NCI-H774 (cell line): ENCODE measurements at places on chromosomes 3 and 15.
A peak's percentile ranks its signal among the peaks of the same experiment; 100 is the strongest.

- DNase-seq = no peak
Measured at GRCh38 chr3:66400411-66401156, 100.2 kb downstream of the LRIG1 start.

DNA sequence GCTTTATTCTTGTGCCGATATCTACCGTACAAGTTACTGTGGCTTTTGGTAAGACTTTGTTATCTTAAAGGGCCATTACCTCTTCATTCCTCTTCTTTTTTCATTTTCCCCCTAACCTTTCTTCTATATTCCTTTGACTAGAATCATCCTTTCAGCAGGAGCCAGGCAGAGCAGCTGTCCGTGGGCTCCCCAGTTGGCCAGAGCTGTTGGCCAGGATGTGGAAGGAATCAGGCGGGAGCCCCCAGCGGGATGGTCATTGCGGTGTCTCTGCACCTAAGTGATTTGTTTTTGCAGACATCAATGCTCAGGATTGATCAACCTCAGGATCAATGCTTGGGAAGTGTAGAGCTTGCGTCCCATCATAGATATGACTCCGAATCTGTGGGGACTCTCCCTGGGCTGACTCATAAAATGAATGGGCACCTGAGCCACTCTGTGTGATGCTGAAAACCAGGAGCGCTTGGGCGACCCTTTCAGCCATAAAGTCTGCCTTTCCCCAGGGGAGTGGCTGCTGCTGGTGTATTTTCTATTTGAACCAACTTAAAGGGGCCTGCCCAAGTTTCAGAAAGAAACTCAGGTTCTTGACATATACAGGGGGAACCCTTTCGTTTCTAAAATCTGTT, 21.7 kb downstream of the APBA2 start:
- no peak for DNase-seq

GRCh38 chr15:36403351-36403750, 176.1 kb upstream of the CDIN1 start:
- DNase-seq = no peak

DNA sequence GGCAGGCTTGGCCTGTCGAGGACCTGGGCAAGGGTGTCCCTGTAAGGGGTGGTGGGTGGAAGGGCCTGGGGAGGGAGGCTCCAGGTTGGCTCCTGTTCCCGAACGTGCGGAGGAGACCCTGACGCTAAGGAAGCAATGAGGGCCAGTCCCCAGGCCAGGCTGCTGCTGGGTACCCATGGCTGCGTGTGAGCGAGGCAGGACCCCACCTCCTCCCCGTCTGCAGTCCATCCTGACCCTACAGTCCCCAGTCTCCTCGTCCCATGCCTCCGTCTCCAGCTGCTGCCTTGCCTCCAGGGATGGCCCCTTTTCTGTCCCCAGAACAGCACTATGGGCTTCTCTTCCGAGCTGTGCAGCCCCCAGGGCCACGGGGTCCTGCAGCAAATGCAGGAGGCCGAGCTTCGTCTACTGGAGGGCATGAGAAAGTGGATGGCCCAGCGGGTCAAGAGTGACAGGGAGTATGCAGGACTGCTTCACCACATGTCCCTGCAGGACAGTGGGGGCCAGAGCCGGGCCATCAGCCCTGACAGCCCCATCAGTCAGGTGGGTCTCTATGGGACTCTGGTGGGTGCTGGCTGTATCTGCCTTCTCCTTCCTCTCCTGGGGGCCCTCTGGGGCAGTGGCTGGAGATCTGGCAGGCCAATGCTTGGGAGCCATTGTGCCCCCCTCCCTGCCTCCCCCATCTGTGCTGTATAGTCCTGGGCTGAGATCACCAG, 571 bp downstream of the FES start:
- no peak for DNase-seq

DNA sequence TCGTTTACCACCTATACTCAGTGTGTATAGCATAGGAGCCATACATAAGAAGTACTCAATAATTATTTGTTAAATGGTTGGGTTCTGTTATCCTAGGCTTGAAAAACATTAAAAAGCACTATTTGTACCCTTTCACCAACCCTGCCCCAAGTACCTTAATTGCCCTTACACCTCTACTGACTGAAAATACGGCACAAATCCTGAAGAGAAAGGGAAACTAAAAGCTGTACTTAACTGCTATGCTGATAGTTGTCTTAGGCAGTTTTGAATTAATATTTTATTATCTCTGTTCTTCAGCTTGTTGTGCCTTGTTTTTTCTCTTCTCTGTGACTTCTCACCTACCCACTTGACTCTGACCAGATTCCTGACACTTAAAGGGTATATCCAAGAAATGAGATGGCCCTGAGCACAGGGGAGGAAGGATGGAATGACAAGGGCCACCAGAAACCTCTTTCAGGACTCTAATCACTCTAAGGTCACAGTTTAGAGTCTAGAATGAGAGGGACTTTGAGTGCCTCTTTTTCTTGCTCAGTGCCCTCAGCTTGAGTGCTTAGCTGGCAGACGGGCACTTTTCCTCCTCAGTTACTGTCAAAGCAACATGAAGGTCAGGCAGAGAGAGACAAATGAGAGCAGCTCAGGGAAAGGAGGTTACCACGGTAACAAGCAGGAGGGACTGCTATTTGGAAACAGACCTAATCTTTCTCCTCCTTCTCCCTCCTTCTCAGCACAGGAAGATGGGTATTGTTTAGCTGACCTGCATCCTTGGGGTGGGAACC, 136.5 kb downstream of the ZNF609 start:
- DNase-seq = peak; percentile 17

- DNase-seq = no peak
Measured at GRCh38 chr3:177446165-177446601, 248.9 kb upstream of the TBL1XR1 start.

DNA sequence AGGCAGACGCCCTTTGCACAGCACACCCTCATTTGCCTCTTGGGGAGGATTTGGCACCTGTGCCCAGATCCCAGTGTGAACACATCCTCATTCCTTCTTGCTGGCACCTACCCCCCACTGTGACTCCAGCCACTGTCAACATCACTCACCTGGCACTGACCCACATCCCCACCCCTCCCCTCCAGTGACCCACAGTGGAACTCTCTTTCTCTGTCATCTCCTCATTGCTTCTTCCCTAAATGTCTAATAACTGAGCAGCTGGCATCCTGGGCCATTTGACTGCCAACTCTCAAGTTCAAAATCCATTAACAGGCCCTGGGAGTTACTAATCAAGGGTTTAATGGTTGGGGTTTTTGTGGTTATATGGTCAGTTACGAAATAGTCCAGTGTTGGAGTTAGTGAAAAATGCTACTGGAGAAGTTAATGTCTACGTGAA, 14.4 kb downstream of the SNAPC5 start:
- no peak for DNase-seq

DNA sequence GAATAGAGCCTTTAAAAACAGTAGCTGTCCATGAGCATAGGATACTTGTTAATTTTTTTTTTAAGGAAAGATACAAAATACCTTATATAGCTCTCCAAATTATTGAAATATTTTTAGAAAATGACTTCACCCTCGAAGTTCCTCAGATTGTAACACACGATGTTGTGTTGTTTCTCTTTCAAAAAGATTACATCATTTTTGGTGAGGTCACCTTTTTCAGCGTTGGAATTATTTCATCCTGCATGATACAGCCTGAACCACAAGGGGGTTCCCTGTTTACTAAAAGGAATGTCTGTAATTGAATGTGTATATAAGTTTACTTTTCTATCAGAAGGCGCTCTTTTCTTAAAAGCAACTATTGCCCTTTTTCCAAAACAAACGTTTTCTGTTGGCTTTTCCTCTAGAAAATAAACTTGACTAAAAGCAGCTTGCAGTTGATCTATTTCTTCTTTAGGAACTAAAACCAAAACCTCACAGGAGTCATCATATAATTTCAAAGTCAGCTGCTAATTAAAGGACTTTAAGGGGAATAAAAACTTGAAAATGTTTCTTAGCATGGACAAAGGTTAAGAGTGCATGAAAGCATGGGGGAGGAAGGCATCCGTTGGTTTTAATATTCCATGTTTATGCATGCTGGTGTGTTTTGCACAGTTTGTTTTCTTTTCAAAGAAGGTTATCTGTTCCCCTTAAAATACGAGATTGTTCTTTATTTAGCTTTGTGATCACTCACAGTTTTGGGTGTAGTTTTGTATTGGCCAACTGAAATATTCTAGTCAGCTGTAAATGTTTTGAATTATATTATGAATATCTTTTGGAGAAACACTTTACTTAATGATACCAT, 29.4 kb downstream of the LYSMD4 start:
- peak; percentile 45 for DNase-seq

- no peak for DNase-seq
Measured at GRCh38 chr3:171133796-171134569, 107.5 kb upstream of the SLC2A2 start.

DNA sequence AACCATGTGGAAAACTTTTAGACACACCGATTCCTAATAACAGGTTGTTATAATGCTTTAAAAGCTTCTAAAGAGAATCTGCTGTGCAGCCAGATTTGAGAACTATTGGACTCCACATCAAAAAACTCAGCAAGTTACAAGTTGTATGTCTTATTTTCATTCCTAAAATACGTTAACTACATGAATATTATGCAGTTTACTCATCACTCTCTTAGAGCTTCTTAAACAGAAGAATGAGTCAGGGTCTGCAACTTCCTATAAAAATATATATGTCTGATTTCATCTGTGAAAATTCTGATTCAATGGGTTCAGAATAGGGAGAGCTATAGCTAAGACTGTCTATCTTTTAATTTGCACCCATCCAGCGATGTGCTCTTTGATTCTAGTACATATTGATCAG, 244.2 kb upstream of the EPHA3 start:
- DNase-seq = no peak

GRCh38 chr3:44342176-44342790, 3.7 kb downstream of the TCAIM start:
- DNase-seq = no peak

- DNase-seq = no peak
Measured at GRCh38 chr3:159250961-159251360, 449.1 kb downstream of the MFSD1 start.

- DNase-seq = no peak
Measured at GRCh38 chr3:61956236-61956635, 394.9 kb downstream of the PTPRG start.

DNA sequence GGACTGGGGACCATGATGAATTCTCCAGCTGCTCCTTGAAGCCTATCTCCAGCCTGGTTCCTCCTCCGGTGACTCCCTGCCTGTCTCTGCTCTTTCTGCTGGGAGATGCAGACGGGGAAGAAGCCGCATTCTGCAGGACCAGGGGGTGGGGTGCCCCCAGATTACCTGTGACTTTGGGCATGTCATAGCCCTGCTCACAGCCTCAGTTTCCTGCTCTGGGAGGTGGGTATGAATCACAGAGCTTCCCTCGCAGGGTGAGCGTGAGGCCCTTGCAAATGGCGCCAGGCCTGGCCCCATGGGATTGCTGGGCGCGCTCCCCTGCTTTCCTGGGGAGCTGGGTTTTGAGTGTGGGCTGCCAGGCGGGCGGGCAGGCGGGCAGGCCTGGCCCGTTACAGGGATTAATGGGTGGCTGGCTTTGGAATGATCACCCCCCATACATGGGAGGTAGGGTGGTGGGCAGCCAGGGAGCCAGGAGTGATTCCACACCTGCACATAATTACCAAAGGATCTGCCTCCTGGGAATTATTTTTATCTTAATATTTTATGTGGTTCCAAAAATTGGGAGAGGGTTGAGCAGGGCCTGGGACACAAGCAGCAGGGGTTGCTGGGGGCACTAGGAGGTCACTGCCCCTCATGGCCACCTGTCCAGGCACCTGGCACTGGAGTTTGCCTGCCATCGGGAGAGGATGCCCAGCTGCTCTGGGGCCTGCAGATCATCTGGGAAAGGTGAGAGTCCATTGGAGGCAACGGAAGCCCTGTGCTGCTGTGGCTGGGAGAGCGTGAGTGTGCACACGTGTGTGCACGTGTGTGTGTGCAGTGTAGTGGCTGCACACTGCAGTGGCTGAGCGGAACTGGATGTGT, 106.8 kb downstream of the WNT7A start:
- DNase-seq = no peak

- DNase-seq = no peak
Measured at GRCh38 chr15:41499109-41499851, 5.6 kb downstream of the ITPKA start.

DNA sequence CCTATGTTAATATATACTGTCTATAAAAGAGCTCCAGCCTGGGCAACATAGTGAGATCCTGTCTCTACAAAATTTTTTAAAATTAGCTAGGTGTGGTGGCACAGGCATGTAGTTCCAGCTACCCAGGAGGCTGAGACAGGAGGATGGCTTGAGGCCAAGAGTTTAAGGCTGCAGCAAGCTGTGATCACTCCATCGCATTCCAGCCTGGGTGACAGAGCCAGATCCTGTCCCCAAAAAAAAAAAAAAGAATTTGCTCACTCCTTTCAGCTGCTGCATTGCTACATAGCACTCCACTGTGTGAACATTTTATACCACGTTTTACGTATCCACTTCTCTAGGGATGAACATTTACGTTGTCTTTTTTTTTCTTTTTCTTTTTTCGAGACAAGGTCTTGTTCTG, 6.0 kb upstream of the TSEN2 start:
- no peak for DNase-seq

DNA sequence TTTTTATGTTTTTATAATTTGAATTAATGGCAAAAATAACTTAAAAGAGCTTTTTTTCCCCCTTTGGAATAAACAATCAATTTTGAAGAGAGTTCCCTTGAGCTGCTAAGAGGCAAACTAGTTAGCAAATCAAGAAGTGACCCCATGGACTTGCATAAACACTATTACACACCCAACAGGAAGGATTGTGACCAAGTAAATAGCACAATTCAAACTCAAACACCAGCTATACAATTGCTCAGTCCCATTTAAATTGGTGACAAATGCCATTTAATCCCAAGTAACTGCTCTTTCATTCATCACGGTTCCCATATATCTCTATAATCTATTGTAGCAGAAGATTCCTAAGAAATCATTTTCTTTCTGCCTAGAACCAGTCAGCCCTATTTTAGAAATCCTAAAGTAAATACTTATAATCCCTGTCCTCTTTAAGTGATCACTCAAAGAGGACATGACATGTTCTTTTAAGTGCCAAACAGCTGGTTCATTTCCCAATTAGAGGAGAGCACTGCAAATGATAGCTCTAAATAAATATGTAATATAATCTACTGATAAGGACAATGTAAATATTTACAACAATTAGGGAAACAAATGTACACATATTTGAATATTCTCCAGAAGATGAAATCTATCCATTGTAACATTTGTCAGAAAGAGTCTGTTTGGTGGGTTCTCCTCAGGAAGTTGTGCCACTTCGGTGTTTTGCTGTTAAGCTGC, 137.8 kb upstream of the ADAMTS9 start:
- DNase-seq = peak; percentile 2

DNA sequence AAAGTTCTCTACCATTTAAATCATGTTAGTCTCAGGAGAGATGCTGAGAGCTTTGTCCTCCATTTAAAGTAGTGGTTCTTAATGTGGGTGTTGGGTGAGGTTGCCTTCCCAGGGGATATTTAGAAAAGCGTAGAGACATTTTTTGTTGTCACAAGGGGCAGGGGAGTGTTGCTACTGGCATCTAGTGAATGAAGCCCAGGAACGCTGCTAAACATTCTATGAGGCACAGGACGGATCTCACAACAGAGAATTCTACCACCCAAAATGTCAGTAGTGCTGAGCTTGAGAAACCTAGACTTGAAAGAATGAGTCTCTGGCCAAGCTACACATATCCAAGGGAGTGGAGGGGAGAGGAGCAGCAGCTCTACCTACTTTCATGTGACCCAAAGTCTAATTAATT, 60.7 kb upstream of the CTNNB1 start:
- DNase-seq = no peak
